ENCODE measurements at places on chromosomes 1 and 21.
A peak's percentile ranks its signal among the peaks of the same experiment; 100 is the strongest.

DNA sequence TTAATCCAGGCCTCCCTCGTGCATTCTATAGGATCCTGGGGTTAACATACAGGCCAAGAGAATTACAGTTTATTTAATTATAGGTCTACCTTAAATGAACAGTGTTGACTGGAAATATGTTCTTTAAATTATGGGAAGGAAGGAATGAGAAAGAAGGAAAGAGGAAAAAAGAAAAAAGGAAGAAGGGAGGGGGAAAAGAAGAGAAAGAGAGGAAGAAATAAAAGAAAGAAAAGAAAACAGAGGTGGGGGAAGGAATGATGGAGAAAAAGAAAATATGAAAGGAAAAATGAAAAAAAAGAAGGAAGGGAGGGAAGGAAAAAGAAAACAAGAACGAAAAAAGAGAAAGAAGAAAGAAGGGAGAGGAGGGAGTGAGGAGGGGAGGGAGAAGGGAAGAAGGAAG, 38.5 kb downstream of the WNT9A start:
- no peak for DNase-seq

- peak; percentile 29 for DNase-seq
These were observed 48.4 kb downstream of the ADAMTS5 start for GRCh38 chr21:26918323-26919079.

GRCh38 chr21:38321568-38321967, 64.8 kb downstream of the KCNJ15 start:
- DNase-seq = no peak

DNA sequence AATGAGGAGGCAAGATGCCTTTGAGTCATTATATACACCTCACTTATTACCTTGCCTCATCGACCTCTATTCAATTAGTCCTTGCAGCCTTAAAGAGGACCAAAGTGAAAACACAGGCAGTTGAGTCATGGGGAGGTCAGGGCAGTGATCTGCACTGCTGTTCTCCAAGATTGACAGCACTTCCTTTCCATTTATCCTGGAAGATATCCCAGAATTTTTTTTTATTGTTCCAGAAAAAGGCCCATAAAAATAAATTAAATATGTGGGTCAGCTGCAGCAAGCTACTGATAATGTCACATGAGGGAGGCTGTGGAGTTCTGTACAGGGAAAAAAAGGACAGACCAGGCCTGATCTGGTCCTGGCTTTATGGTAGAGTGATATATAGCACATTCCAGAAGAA, 33.2 kb upstream of the CDC42BPA start:
- no peak for DNase-seq

DNA sequence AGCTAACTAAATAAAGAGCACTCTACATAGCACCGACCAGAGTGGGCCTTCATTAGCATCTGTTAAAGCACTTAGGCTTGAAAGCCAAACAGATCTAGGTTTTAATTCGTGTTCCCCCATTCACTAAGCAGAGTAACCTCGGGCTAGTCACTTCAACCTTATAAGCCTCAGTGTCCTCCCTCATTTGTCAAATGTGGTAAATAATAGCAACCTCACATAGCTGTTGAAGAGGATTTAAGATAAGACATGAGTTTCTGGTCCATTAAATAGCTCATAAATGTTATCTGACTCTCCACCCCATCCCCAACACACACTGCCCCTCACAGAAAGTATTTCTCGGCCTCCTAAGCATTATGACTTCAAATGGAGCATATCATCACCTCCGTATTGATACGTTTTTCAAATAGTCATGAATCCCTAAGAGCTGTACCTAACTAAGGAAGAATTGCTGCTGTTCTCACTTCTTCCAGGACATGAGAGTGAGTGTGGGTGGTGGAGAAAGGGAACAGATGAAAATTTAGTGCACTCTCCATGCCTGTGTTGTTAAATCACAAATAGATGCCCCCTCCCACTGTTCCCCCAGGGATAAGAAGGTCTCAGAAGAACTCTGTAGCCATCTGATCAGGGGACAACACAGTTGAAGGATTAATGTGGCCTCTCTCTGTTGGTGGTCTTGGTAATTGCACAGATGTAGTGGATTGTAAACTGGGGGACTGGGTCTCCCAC, 47.6 kb downstream of the PLPP3 start:
- DNase-seq = no peak

GRCh38 chr1:235156265-235156664, 4.8 kb downstream of the RBM34 start:
- no peak for DNase-seq

GRCh38 chr1:45765999-45766792, 15.7 kb upstream of the IPP start:
- DNase-seq = no peak

DNA sequence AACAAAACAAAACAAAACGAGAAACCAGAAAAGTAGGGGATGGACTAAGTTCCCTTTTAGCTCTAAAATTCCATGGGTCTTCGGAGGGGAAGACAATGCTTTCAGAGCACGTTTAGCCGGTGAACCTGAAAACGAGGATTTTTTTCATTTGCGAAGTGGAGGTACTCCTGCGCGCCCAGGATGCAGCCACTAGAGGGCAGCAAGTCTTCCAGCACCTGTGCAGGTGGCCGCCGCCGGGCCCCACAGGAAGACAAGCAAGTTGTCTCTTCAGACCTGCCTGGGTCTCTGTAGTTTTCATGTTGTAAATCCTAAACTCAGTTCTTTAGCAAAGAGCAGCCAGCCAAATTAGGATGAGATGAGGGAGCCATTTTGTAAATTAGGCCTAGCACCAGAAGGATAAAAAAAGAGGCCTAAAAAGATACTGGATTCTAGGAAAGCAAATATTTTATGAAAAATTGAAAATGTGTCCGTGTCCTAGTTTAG, 17.7 kb upstream of the SNX27 start:
- peak; percentile 73 for DNase-seq

DNA sequence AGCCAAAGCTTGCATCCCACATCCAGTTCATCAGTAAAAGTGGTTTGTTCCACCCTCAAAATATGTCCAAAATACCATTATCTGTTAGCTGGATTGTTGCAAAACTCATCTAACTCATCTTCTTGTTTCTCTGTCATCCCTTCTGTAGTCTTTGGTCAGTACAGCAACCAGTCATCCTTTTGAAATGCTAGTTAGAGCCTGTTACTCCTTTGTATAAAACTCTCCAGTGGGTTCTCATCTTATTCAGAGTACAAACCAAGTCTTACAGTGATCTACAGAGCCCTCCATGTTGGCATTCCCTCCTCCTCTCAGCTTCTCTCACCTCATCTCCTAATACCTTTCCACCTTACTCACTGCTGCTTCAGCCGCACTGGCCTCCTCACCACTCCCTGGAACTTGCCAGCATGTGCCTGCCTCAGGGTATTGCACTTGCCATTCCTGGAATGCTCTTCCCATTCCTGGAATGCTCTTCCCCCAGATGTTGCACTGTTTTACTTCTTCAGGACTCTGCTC, 70.6 kb downstream of the LAMC1 start:
- DNase-seq = no peak

GRCh38 chr1:182050481-182051448, 10.7 kb downstream of the ZNF648 start:
- no peak for DNase-seq

- no peak for DNase-seq
These were observed 275.5 kb downstream of the CAMTA1 start for GRCh38 chr1:7060745-7061144.

DNA sequence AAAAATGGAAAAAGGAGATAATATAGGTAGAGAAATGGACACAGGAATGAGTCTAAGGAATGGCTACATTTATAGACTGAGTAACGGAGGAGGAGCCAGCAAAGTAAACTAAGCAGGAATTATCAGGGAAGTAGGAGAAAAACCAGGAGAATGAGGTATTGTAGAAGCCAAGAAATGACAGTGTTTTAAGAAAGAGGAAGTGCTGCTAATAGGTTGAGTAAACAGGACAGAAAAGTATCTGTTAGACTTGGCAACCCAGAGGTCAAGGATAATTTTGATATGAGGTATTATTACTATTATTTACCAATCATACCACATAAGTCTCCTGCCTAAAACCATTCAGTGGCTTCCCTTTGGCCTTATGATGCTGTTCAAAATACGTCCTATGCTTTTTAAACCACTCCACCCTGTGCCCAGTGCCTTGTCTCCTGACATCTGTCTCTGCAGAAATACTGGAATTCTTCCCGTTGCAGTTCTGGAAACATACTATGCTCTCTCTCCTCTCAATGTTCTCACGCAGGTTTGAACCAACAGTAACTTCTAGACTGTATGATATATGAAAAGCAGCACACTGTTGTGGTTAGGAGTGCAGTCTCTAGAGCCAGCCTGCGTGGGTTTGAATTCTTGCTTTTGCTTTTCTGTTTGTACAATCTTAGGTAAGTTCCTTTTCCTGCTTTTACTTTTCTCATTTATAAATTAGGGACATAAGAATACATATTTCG, 24.6 kb upstream of the NEK7 start:
- DNase-seq = no peak

GRCh38 chr1:234957330-234958065, 171.1 kb downstream of the TOMM20 start:
- peak; percentile 92 for DNase-seq

DNA sequence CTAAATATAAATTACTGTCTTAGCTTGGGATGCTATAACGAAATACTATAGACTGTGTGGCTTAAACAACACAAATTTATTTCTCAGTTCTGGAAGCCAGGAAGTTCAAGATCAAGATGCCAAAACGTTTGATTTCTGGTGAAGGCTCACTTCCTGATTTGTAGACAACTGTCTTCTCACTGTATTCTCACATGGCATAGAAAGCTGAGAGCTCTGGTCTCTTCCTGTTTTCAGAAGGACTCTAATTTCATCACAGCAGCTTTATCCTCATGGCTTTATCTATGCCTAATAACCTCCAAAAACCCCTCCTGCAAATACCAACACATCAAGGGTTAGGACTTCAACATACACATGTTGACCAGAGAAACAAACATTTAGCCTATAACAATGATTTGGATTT, 1795.5 kb downstream of the MRPL39 start:
- no peak for DNase-seq

DNA sequence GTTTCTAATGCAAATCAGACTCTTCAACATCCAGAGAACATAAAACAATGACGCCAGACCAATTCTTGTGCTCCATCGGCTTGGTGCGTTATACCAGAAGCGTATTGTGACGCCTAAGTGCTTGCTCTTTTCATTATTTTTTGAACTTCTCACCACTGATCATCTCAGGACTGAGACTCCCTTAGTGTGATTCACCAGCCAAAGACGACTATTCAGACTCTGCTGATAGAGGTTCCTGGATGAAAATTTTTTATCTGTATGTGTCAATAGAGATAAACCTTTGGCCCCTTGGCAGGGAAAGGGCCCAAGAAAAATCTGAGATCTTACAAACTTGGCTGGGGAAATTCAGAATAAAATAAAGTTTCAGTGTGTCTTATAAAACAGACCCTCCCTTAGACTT, 856 bp upstream of the GREM2 start:
- DNase-seq = no peak

DNA sequence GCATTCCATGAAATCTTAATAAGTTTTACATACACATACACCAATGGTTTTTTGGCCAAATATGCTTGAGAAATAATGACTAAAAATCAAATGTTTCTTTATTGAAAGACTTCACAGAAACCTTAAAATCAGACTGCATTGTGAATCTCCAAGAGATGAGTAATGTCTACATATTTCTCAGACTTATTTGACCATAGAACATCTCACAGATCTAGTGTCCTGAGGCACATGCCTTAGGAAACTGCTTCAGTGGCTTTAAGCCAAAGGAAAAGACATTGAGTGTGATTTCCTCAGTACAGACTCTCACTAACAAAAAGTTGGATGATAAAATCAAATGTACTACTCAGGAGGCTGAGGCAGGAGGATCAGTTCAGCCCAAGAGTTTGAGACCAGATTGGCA, 6.2 kb upstream of the C1orf105 start:
- no peak for DNase-seq

- DNase-seq = peak; percentile 43
These were observed 55.3 kb downstream of the APP start for GRCh38 chr21:26115305-26115704.

DNA sequence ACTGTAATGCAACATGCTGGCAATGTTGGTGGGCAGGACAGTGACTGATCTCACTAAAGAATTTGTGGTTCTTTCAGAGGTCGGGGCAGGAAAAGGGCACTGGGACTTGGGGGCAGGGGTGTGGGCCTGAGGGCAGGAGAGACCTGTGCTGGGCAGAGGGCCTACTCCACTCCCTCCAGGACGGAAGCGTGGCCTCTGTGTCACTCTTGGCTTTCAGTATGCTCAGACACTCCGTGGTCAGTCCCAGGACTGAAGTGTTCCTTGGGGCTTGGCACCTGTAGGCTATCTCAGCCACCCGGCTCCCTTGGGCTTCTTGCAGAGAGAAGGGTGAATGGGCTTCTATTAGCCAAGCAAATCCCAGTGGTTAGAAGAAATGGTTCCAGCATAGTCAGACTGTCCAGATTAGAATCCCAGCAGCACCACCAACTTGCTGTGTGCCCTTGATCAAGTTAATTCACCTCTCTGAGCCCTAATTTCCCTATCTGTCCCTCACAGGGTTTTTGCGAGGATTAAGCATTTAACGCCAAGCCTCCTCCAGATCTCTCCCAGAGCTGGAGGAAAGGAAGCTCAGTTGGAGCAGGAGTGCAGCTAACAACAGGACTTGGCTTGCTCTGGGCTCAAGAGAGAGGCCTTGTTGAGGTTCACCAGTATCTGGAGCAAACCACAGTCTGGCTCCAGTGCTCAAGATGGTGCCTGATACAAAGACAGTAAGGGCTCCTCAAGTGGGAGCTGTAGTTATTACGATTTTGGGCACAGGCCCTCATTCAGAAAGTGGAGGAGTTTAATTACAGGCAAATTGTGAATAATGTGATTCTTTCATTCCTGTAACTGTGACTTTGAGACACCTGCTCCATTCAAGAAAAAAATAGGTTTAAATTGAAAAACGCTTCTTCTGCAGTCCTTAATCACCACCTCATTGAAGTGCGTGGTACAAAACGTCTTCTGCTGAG, 57.7 kb upstream of the LRP8 start:
- no peak for DNase-seq

Measured in SHP77 (cell line).